ENCODE measurements at places on chromosomes 1 and 21.
A peak's percentile ranks its signal among the peaks of the same experiment; 100 is the strongest.

GRCh38 chr1:64877151-64877550 lies 89.2 kb downstream of the JAK1 start:
- DNase-seq: no peak

- DNase-seq: no peak
Observed at GRCh38 chr1:150888727-150889126, 1.8 kb downstream of the CTXND2 start.

- DNase-seq: peak; percentile 61
Observed at GRCh38 chr1:203100516-203100869, 14.7 kb upstream of the MYOG start.

DNA sequence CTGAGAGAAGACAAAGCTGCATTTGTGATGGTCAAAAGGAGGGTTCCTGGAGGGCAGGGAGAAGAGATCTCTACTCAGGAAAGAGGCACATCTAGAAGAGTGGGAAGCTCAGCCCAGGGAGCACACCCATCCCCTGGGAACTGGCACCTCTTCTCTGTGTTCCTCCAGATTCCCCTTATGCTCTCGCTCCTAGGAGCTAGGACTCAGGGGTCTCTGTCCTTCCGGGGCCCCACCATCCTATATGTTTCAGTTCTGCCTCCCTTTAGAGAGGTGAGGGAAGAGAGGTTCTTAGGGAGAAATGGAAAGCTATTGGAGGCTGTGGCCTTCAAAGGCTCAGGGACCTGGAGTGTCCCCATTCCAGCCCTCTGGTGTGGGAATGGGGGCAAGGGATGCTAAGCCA lies 4.6 kb upstream of the PPM1J start:
- no peak for DNase-seq

Data from suppressor macrophage (primary cell).